ENCODE measurements at places on chromosomes 13 and 19. TPM values are rescaled to one million over a fixed set of nuclear protein-coding genes. Genes with fewer than 3 reads are reported as not detected.
A peak's percentile ranks its signal among the peaks of the same experiment; 100 is the strongest.

LRRC63 gene
- 0.18 TPM for polyA plus RNA-seq

NOVA2 gene
- 4.1 TPM for polyA plus RNA-seq

ANGPTL8 gene
- polyA plus RNA-seq: 0.62 TPM

CEACAM8 gene
- polyA plus RNA-seq: 0.22 TPM

CAMSAP3 gene
- polyA plus RNA-seq: 18.9 TPM

DNA sequence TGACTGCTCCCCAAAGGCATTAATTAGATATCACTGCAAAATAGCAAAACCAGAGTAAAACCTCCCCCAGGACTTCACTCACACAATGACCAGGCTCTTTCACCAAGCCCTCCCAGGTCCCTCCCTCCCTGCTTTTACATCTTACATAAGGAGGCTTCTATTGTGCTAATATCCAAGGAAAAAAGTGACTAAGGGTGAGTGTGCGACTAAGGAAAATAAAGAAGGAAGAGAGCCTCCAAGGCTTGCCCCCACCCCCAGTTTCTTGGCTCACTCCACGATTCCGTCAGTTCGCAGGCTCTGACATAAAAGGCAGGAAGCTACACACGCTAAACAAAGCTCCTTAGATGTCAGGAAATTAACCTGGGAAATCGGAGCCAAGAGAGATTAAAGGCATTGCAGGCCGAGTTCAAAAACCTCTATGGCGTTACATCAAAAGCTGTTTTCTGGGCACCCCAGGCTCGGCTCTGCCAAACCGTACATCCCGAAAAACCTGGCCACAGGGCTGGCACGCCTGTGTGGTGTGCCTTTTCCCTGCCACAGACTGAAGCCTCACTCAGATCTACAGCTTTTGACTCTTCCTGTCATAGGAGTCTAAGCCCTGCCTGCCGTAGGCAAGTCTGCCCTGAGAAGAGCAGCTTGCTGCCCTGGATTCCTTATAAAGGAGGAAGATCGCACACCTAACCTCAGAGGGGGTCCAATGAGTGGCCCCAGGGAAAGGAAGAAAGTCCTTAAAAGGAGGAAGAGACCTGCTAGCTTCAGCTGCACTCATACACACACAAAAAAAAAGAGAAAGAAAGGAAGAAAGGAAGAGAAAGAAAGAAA, 67.0 kb upstream of the SERP2 start:
- DNase-seq: peak; percentile 81

DNA sequence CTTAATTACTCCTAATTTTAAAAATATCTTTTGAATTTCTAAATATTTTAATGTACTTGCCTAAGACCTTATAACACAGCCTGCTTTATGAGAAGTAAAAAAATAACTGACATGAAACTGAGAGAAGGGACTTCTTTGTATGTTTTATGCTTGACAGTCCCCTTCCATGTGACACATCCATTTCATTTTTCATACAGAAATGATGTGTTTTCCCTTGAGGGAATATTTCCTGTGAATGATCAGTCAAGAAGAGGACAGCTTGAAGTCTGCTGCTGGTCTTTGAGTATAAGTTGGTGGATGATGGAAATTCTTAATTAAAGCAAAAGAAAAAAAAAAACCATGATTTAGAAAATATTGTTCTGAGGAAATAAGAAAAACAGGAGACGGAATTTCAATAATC, 230.4 kb upstream of the KLHL1 start:
- no peak for DNase-seq

GRCh38 chr13:90954605-90955195, 392.8 kb upstream of the MIR17HG start:
- no peak for DNase-seq

- no peak for DNase-seq
Measured at GRCh38 chr19:14120497-14120780, 2.9 kb upstream of the PRKACA start.

DNA sequence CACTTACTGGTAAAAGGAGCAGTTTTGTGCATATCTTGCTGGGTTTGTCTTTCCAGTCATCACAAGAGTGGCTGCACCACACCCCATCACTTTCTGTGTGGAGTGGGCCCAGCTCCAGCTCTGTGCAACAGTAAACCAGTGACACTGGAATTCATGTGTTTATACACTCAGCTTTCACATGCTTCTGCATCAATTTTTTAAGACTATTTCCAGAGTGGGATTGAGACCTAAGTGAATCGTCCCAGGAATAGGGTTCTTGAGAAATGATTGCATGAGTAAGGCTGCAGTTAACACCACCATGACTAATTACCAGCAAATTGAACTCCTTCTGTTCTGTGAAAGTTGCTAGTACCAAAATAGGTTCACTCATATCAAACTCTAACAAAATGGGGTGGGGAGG, 5.3 kb upstream of the CFAP97D2 start:
- DNase-seq: no peak

DNA sequence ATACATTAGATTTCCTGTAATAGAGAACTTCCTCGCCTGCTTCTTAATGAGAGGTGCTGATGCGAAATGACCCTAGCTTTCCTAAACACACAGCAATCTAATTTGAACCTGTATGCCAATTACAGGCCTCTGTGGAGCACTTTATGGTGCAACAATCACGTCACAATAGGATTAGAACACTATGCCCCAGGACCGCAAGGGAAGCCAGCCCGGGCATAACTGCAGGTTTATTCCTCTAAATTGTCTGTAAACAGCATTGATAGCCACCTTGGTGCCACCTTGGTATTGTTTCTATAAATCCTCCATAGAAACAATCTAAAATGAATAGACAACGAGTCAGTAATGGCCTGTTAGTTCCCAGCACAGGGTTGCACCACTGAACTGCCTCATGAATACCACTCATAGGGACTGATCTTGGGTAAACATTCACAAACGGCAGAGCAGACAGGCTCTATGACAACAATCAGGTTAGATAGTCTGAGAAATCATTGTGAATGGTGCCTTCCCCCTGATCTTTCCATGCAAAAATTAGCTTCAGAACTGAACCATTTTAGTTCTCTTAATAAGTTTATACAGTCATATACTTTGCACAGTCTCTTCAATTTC, 182.5 kb upstream of the OBI1 start:
- DNase-seq: no peak

- DNase-seq: no peak
Measured at GRCh38 chr13:94033098-94033497, 446.4 kb downstream of the DCT start.
